EH (cell line): ENCODE measurements at places on chromosomes 2 and 18.

- DNase-seq: peak; percentile 25
These were observed 226.2 kb downstream of the TPGS2 start for GRCh38 chr18:36602620-36603019.

DNA sequence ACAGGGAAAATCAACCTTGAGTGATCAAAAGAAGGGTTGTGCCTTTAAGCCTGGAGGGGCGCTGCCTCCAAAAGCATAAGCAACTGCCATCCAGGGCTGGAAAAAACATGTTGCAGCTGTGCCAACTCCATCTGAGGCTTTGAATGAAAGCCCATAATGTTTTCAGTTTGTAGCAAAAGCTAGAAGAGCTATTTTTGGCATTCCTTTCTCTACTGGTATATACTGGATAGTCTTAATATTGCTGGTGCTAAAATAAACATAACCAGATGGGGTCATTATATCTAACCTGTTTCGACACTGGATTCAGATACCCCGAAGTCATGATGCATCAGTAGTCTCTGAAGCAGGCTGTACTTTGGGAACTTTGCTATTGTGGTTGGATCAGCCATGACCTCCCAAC is 25.1 kb downstream of the ANXA4 start:
- DNase-seq: peak; percentile 92

DNA sequence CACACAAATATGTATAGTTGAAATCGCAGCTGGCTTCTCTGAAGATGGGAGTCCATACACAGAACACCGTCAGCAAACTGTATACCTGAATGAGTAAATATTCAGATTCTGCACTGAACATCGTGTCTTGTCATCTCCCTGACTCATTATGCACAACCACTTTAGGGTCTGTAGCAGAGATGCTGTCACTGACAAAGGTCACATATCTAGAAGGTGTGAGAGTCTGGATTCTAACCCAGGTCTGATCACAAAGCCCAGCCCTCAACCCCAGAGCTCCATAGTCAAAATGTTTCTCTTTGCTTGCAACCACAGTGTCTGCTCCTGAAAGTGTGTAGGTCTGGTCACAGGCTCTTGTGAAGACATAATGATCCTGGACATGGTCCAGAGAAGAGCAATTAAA is 78.3 kb upstream of the PAX8 start:
- no peak for DNase-seq

DNA sequence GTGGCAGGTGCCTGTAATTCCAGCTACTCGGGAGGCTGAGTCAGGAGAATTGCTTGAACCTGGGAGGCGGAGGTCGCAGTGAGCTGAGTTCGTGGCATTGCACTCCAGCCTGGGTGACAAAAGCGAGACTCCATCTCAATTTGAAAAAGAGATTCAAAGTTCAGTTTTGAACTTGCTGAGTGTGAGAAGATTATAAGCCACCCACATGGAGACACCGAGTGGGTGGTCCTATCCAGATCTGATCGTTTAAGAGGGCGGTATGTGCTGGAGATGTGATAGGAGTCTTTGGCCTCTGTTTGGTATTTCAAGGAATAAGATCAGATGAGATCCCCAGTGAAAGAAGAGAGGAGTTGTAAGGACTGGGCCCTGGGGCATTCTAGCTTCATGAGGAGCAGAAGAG is 25.6 kb downstream of the RNF144A start:
- no peak for DNase-seq

- peak; percentile 87 for DNase-seq
These were observed 120.0 kb upstream of the RBMS1 start for GRCh38 chr2:160613466-160614153.

DNA sequence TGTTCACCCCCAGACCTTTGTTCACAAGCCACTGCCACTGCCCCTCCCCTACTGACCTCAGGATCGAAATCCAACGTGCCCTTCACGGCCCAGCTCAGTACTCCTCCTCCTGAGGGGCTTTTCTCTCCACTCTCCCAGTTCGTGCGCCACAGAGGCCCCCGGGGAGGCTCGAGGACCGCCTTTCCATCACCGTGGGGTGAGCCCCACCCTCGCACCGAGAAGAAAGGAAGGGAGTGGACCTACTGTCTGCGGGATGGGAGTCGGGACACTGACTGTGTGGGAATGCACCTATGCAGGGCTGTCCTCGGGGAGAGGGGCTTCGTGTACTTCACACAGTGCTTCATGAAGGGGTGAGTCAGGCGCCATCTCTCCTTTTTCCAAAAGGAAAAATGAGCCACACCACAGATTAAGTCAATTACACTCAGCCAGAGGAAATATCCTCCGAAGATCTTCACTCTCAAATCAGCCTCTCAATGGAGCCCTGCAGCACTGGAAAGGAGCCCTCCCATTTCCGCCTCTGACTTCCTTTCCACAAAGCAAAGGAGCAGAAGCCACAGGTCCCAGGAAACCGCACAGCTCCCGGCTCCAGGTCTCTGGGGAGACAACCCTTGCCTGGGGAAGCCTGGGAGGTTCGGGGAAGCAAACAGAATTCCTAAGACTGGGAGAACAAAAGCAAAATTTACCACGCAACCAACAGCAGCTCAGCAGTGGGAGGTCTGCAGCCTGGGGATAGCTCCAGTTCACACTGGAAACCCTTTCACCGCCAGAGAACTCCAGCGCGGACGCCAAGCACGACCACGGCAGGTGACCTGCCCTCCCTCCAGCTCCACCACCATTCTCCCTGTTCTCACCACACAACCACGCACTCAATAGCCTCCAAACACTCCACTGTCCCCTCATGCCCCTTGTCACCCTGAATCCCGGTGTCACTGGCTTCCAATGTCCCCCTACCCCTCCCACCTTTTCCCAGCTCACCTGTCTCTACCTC is 21.6 kb downstream of the ADCY3 start:
- no peak for DNase-seq

- DNase-seq: no peak
These were observed 446.5 kb downstream of the CCDC85A start for GRCh38 chr2:56630286-56630685.

DNA sequence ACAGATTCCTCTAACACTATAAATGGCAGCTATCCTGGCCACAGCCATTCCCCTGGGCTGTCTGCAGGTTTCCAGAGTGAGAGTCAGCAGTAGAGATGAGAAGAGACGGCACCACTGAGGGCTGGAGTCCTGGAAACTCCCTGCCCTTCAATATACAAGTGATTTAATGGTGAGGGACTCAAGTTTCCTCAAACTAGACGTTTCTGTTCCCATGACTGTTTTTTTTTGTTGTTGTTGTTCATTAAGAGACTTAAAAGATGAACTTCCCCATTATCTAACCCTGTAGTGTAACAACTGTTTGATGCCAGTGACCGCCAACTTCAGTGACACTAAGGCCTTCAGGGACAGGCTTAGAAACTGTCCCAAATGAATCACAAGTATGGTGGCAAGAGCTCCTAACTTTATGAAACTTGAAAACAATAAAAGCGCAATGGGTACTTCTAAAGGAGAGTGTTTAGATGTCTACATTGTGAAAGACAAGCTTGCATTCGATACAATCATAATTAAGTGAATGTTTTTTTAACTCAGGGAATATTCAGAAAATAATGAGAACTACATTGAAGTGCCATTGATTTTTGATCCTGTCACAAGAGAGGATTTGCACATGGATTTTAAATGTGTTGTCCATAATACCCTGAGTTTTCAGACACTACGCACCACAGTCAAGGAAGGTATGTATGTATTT is 34.0 kb downstream of the IL1R2 start:
- no peak for DNase-seq

- DNase-seq: no peak
These were observed 184.1 kb downstream of the CALCRL start for GRCh38 chr2:187263675-187264560.

- DNase-seq: peak; percentile 45
These were observed 23.8 kb downstream of the SOWAHC start for GRCh38 chr2:109637749-109638570.

GRCh38 chr2:113757138-113757657 is 756 bp upstream of the SLC35F5 start:
- no peak for DNase-seq

DNA sequence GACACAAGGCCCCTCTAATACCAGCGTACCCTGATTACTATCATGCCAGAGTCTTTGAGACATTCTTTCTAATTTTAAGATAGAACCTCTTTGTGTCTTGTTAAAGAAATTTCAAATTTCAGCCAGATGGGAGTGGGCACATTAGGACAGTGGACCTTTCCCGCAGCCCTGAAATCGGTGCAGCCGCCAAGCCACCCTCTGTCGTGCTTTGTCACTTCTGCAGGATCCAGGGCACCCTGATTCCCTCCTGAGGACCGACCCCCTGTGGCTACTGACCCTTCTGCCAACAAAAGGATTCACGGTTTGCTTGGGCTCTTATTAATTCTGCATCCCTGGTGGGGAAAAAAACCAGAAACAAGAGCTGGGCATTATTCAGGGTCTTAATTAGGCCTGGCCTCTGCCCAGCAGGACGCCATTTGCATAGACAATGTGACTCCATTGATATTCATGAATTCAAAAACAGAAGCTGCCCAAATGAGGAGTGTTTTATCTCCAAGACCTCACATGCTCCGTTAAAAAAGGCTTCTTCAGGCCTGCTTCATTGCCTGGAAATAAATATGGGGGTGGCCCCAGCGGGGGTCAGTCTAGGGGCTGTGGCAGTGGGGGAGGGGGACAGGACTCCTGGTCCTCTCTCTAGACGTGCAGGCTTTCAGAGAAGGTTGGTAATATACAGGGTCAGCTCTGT is 116.9 kb downstream of the ALPK2 start:
- DNase-seq: no peak

DNA sequence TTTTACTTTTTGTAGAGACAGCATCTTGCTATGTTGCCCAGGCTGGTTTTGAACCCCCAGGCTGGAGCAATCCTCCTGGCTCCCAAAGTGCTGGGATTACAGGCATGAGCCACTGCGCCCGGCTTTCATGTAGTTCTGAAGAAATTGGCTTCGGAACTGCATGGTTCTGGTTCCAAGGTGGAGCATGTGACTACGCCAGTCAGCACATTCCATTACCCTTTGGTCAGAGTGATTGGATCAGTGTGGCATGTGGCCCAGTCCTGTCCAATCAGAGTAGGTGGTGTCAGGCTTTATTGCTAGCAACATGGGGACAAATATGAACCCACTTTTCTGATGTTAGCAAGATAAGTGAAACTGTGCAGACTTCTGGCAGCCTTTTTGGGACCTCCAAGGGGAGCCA is 16.3 kb upstream of the ATOH8 start:
- peak; percentile 89 for DNase-seq

- DNase-seq: peak; percentile 28
These were observed 38.4 kb downstream of the ZAP70 start for GRCh38 chr2:97751752-97752151.

GRCh38 chr18:63051928-63052327 is 267.6 kb downstream of the BCL2 start:
- no peak for DNase-seq

- no peak for DNase-seq
These were observed 303.7 kb upstream of the HS6ST1 start for GRCh38 chr2:128622371-128622770.

DNA sequence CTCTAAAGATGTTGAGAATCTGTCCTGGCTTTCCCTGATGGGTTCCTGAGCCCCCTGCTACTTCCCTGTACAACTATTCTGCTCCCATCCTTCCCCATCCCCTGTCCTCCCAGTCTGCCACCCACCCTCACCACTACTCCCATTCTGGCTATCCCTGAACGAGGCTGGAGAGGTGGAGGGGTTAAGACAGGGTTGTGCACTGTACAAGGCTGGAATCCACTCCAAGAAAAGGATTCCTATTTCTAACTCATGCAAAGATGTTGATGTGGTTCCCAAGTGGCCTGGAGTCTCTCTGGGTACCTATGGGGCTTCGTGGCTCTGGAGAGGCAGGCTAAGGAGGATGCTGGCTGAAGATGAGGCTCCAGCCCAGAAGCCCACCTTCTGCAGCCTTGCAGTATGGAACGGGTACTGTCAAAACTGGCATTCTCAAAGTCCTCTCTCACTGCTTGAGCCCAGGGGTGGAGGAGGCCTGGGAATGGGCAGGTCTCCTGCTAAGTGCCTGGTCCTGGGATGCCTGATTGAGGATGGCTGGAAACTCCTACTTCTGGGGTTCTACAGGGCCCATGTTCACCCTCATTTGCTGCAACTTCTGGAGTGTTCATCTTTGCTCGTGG is 1.3 kb upstream of the FEV start:
- no peak for DNase-seq

- DNase-seq: peak; percentile 50
These were observed 101.4 kb downstream of the PLA2R1 start for GRCh38 chr2:159961037-159961436.
